ENCODE measurements at places on chromosomes 12 and 14.

DNA sequence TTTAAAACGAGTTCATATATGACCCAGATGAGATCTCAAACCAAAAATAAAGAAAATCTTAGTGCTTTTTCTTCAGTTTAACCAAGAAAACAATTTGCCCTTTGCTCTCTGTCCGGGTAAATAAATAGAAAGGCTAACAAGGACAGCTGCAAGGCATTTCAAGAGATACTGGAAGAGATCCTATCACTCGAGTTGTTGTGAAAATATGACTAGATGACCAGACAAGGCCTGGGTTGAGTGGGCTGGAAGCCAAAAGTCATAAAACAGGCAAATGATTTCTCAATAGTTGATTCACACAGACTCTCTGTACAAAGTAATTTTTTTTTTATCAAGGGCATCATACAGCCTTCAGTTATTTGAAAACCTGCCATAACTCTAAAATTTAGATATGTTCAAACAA is 55.9 kb upstream of the AVPR1A start:
- DNase-seq = no peak

- no peak for DNase-seq
These were observed 3.0 kb downstream of the B4GALNT1 start for GRCh38 chr12:57629897-57630471.

GRCh38 chr14:24368212-24368561 is 203 bp downstream of the NFATC4 start:
- no peak for DNase-seq

- DNase-seq = no peak
These were observed 136.0 kb downstream of the TSPAN9 start for GRCh38 chr12:3213188-3213587.

- no peak for DNase-seq
These were observed 384.2 kb downstream of the GRIN2B start for GRCh38 chr12:13597166-13597565.

- DNase-seq = no peak
These were observed 72.3 kb downstream of the TESC start for GRCh38 chr12:117026921-117027250.

GRCh38 chr14:81162941-81163340 is 57.8 kb downstream of the GTF2A1 start:
- no peak for DNase-seq

DNA sequence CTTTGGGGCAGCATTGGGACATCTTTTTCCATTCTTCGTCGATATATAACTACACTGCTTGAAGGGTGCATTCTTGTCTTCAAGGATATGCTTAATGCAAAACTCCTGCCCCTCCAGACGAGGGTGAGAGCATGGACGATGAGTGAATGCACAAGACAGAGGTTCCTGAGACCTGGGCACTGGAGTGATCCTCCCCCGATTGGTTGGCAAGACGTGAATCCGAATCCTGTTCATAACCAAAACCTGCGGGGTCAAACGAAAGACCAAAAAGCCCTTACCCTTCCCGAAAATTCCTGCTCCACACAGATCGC is 684 bp downstream of the KANSL2 start:
- DNase-seq = no peak

GRCh38 chr14:65548878-65549277 is 136.3 kb downstream of the FUT8 start:
- DNase-seq = no peak

GRCh38 chr14:38134416-38135030 is 73.2 kb upstream of the SSTR1 start:
- DNase-seq = no peak

GRCh38 chr14:24139272-24139934 is 2.0 kb downstream of the EMC9 start:
- no peak for DNase-seq

GRCh38 chr14:20659813-20660395 is 18.4 kb upstream of the OR6S1 start:
- DNase-seq = no peak
